ENCODE measurements at places on chromosomes 7 and 10.

DNA sequence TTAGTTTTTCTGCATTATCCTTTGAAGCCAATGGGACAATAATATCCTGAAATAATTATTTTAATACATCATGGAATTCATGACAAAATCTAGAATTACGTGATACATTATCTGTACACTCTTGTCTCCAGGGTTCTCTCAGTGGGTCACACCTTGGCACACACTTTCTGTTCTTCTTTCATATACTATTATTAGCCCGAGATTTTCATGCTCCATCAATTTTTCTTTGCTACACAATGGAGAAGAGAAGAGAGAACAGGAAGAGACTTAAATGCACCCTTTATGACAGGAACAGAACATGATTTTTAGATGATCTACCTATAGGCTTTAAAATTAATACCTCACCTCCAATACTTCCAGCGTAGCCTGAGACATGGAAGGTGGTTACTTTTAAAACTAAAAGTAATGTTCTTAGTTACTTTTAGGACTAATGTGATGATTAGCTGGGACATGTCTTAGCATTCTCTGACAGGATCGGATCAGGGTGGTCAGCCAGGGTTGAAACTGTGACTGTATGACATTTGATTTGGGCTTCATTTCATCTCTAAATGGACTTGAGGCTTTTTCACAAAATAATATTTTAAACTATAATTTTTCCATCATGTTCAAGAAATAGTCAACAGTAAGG, 148.2 kb upstream of the WNT16 start:
- no peak for DNase-seq

GRCh38 chr10:24357344-24358004, 148.5 kb downstream of the KIAA1217 start:
- no peak for DNase-seq

DNA sequence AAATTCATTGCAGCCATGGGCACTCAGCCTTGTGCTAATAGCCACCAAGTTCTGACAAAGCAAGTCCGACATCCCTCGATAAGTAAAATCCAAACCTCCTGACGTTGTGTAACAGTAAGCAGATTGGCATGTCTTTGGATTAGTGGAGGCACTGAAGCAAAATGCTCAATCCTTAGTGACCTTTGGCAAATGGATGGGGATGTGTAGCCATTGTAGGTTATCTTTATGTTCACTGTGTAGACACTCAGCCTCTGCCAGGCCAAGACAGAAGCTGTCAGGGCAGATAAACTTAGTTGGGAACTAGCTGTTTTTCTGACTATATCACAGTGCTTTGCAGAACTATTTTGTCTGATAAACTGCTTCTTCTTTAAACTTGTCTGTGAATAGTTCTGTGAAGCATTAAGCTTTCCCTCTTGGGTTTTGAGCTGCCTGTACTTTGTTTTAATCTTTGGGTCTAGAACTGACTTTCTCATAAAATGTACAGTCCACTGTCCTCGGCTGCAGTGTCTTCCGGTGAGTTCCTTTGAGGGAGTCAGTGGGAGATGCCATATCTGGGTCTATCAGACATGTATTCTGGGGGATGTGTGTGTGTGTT, 220.8 kb downstream of the LRMDA start:
- DNase-seq = no peak

- DNase-seq = no peak
Measured at GRCh38 chr7:149622444-149623210, 125.0 kb upstream of the ZNF746 start.

GRCh38 chr7:33934391-33934790, 29.1 kb downstream of the BMPER start:
- no peak for DNase-seq

DNA sequence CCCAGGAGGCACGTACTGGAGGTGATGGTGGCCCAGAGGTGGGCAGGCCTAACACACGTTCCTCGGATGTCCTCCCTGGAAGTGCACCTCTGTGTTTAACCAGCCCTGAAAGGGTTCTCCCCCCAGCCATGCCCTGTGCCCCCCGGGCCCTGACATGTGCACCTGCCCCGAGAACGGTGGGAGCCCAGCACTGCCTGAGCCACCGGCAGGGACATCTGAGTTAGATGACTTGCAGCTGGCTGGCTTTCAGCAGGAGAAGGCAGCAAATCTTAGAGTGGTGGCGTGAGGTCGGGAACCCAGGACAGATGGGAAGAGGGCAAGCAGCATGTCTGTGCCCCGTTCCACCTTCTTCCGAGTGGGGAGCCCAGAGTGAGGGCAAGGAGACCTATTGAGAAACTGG, 291.8 kb downstream of the TCERG1L start:
- DNase-seq = no peak

- no peak for DNase-seq
Measured at GRCh38 chr10:70109064-70109729, 23.4 kb downstream of the AIFM2 start.

DNA sequence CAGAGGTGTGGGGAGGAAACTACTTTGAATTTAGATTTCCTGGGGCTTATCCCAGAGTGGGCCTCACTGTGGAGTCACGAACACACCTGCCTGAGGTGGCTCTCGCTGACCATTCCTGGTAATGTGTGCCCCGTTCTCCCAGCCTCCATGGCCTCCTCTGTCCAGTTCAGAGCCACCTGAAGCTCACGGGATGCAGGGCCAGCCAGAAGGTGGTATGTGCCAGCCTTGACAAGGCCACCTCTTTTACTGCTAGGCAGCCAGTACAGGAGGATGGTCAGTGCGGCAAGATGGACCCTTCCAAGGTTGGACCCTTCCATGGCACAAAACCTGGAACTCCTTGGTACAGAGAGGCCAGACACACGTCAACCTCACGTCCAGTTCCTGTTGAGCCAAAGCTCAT, 210.3 kb downstream of the DNAJB6 start:
- no peak for DNase-seq

DNA sequence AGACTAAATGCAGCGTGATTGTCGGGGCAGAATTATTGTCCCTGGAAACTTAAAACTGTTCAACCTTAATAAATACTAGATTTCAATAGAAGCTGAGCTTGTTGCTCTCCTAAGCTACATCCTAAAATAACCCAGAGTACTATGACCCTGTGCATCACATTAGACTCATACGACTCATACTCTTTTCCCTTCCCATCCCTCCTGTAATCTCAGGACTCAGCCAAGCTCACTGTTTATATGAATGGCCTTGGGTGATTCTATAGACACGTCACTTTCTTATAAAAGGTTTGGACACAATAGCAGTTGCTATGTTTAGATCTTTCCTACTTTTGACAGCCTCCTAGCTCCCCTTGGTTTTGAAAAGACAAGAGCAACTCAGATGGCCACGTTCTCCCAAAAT, 17.2 kb downstream of the TCF7L2 start:
- no peak for DNase-seq

GRCh38 chr7:20894806-20895205, 108.1 kb upstream of the SP8 start:
- no peak for DNase-seq

DNA sequence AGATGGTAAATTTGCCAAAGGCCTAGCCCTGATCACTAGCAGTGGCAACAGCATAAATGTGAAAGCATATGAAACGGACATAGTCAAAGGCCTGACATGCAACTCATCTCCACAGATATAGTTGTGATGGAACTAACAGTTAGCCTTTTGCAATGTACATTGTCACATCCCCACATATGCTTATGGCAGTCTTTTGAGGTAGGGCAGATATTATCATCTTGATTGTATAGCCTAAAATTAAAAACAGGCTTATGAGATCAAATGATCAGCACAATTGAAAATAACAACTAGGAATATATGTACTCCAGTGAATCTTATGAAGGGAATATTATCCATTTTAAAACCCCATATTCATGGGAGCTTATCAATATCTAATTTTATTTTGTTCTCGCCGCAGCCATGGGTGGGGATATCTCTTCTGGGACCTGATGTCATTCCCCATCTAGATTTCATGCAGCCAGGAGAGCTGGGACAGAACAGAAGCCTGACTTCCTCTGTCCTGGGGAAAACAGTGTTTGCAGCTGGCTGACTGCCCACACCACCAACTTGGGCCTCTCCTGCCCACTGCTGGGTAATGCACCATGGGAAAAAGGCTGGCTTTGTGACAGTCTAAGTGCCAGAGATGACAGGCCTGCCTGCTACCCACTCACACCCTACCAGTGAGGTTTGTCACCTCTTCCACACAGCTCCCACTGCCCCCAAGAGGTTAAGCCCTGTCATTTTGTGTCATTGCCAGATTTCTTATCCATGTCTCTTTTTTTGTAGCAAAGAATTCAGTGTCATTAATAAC, 180.2 kb upstream of the FZD1 start:
- no peak for DNase-seq

DNA sequence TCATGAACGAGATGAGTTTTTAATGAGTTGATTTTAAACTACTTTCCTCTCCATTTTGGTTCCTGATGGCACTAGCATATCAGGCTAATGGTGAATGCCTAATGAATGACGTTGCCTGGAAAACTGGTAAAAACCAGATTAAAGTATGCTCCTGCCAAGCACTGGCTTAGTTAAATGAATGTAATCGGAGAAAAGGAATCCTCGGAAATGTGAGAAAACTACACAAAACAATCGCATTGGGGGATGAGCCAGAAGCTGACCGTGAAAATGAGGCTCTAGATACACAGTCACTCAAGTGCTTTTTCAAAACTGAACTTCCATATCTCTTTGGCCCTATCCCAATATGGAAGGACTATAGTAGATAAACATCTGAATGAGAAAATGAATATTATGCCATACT, 153.8 kb upstream of the COL1A2 start:
- no peak for DNase-seq

DNA sequence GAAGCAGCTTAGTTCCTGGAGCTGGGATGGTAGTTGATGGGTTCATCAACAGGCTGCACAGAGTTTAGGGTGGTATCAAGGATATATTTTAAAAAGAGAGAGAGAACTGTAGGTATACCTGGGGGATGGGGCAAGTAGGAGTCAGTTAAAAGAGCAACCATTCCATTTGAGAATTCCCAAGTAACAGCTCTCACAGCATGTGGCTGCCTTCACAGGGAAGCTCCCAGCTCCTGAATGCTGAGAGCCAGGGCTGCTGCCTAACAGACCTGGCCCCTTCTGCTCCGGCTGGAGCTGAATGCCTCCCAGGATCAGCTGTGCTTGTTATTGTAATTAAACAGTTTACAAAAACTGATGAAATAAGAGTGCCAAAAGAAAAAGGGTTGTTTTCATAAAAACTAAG, 58.8 kb upstream of the GPR26 start:
- DNase-seq = no peak

- DNase-seq = no peak
Measured at GRCh38 chr10:49005270-49005669, 65.6 kb upstream of the LRRC18 start.

DNA sequence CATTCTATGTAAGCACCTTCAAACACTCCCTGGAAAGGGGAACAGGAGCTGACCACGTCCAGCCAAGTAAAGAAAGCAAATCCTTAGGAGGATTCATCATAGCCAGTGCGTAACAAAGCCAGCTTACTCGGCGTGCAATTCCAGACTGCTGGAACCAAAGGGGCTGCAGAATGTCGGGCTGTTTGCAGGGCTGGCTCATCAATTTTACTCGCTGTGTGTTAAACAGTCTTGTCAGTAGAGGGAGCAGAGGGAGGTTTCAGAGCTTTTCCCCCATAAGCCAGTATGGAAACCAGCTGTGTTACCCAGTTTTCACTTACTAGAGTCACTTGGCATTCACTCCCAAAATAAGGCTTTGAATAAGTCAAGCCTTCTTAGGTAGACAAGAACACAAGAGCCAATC, 127.1 kb downstream of the KMT2E start:
- DNase-seq = no peak

GRCh38 chr7:134514663-134515062, 12.7 kb upstream of the AKR1B10 start:
- DNase-seq = peak; percentile 35

GRCh38 chr10:56181607-56182006, 179.5 kb downstream of the ZWINT start:
- no peak for DNase-seq

- no peak for DNase-seq
Measured at GRCh38 chr10:121457729-121458128, 140.5 kb downstream of the FGFR2 start.

DNA sequence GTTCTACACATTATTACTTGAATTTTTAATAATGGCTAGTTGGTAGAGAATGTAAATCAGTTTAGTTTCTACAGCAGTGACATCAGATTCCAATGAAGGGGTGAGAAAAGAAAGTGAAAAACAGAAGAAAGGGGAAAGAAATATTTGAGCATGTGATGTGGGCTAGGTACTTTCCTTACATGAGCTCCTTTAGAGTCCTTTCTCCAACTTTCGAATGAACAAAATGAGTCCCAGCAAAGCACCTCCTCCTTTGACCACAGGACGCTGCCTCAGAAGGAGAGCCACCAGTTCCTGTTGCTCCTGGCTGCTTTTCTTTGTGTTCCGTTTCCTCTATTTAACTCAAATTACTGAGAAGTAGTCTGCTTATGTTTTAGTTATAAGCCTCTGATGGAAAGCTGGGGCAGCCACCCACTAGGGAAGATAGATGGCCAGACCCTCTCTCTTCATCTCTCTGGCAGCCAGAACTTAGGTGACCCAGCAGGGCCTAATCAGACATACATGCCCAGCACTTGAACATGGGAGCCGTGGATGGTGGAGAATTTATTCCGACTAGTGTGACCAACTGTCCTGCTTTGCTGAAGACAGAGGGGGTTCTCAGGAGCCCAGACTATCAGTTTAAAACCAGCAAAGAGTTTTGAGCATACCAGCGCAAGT, 82.4 kb upstream of the NME8 start:
- DNase-seq = no peak

DNA sequence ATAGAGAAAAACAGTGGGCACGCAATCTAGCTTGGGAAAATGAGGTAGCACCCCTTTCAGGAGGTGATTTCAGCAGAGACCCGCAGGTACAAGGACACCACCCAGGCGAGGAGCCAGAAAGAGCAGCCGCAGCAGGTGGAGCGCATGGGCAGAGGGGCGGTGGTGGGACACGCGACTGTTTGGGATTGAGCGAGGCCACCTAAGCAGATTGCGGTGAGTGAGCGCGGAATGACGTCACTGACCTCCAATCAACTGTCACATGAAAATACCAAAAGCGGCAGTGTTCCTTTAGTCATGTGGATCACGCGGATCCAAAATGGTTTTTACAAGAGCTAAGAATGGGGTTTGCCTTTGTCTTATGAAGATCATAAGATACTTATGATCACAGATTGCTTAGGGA, 40.2 kb upstream of the SLC26A3 start:
- no peak for DNase-seq

DNA sequence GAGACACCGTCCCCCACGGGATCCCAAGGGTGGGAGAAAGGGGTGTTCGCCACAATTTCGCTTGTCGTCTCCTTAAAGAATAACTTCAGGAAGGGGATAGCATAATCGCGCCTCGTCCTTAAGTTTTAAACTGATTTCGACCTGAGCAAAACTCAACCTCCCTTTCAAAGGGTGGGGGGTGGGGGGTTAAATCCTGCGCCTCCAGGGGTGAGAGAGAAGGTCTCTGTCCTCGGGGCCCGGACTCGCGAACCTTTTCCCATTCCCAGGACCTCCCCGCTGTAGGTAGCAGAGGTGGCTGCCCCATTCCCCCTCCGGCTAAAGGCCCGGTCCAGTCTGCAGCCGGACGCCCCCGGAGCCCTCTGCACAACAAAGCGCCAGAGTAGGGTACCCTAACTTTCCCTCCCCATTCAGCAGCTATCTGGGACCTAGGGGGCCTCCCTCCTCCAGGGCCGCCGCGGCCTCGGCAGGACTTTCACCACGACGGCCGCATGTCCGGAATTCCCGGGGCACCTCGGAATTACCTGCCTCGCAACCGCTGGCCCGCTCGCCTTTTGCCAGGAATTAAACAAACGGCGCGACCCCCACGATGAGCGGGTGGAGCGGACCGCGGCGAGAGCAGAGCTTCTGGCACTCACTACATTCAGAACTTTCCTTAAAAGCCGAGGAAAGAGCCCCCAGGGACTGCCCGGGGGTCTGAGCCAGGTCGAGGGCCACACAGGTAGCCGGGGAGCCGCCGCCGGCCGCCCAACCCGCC, 1.7 kb downstream of the CDK6 start:
- no peak for DNase-seq
